ENCODE measurements at places on chromosomes 7 and 10.

DNA sequence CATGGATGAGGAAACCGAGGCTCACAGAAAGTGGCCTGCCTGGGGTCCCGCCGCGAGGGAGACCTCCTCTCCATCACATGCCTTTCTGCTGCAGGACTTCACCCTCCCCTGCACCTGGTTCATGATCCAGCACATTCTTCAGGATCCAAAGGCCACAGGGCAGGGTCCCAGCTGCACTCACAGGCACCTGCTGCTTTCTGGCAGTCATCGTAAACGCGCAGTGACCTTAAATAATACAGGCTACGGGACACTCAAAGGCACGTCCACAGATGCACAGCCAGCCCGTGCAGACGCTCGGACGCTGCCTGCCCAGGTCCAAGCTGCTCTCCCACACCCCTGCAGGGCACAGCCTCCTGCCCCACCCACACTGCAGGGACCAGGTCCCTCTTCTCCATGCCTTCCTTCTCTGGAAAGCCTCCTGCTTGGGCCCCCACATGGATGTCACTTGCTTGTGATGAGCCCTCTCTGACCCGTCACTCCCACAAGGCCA is 49.9 kb downstream of the CALML3 start:
- no peaks in the 10 kb centered on the region for H3K36me3 ChIP-seq
- H3K27ac ChIP-seq: no peak overlapping the region
- H3K4me3 ChIP-seq: no peak overlapping the region
- no peaks in the 10 kb centered on the region for H3K27me3 ChIP-seq

GRCh38 chr10:19708031-19708430 is 108.2 kb upstream of the PLXDC2 start:
- H3K27ac ChIP-seq: no peak overlapping the region
- H3K4me1 ChIP-seq: no peaks in the 10 kb centered on the region
- H3K36me3 ChIP-seq: no peaks in the 10 kb centered on the region

- H3K27me3 ChIP-seq: no peaks in the 10 kb centered on the region
- H3K4me1 ChIP-seq: no peaks in the 10 kb centered on the region
- H3K4me3 ChIP-seq: no peak overlapping the region
- no peaks in the 10 kb centered on the region for H3K36me3 ChIP-seq
- DNase-seq: no peak
- H3K27ac ChIP-seq: no peak overlapping the region
Observed at GRCh38 chr7:121620206-121620605, 224.1 kb upstream of the FAM3C start.

GRCh38 chr10:118944959-118945633 is 84.4 kb upstream of the NANOS1 start:
- no peak overlapping the region for H3K4me3 ChIP-seq
- no peak for DNase-seq
- no peaks in the 10 kb centered on the region for H3K27me3 ChIP-seq
- no peaks in the 10 kb centered on the region for H3K36me3 ChIP-seq
- H3K4me1 ChIP-seq: no peaks in the 10 kb centered on the region

GRCh38 chr7:25028370-25029021 is 48.5 kb upstream of the OSBPL3 start:
- H3K27me3 ChIP-seq: no peaks in the 10 kb centered on the region
- no peaks in the 10 kb centered on the region for H3K36me3 ChIP-seq
- DNase-seq: no peak
- no peak overlapping the region for H3K27ac ChIP-seq

- no peaks in the 10 kb centered on the region for H3K36me3 ChIP-seq
- no peaks in the 10 kb centered on the region for H3K27me3 ChIP-seq
- peaks cover 53% of the 10 kb centered on the region for H3K4me1 ChIP-seq
- no peak overlapping the region for H3K4me3 ChIP-seq
- DNase-seq: no peak
Observed at GRCh38 chr7:92769394-92769699, 67.0 kb downstream of the CDK6 start.

DNA sequence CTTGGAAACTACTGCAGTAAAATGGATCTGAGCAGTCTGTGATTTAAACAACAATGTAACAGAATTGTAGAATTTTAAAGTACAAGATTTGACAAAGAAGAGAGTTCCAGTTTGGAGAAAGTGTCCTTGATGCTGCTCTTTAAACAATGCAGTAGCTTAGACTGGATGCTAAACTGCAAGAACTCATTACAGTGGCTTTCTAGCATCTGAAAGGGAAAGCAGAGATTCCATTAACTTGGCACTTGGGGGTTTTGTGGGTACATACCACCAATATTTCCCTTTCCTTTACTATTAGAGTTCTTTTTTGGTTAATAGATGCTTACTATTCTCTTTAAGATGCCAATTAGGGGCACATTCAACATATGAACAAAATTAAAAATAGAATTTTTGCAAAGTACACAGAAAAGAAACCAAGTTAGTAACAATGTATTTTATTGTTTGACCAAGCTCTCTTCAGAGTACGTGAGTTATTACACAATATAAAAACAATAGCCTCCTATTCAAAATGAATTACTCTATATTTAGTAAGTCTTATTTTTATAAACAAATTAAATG is 11.9 kb downstream of the PSTK start:
- H3K27ac ChIP-seq: no peak overlapping the region
- DNase-seq: no peak
- H3K4me3 ChIP-seq: no peak overlapping the region
- H3K27me3 ChIP-seq: no peaks in the 10 kb centered on the region

DNA sequence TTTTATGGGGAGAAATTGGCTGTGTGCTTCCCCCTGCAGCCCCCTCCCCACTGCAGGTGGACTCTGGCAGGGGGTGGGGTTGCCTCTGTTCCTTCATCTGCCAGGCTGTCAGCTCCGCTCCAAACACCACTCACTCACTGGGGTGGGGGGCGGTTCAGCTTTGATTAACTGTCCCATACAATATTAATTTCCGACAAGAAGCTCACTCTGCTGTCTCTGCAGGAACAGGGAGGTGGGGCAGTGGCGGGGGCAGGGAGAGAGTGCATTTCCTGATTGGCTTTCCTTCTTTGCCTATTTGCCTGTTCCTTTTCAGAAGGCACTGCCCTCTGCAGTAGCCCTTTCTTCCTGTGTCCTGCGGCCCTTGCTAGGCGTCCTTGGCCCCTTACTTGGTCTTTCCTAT is 500.8 kb downstream of the PLXNA4 start:
- no peaks in the 10 kb centered on the region for H3K27me3 ChIP-seq
- H3K36me3 ChIP-seq: no peaks in the 10 kb centered on the region
- no peaks in the 10 kb centered on the region for H3K4me1 ChIP-seq
- H3K4me3 ChIP-seq: no peak overlapping the region
- H3K27ac ChIP-seq: no peak overlapping the region

GRCh38 chr7:47881256-47881655 is 67.0 kb downstream of the PKD1L1 start:
- H3K36me3 ChIP-seq: no peaks in the 10 kb centered on the region
- H3K4me1 ChIP-seq: no peaks in the 10 kb centered on the region
- no peak overlapping the region for H3K4me3 ChIP-seq

DNA sequence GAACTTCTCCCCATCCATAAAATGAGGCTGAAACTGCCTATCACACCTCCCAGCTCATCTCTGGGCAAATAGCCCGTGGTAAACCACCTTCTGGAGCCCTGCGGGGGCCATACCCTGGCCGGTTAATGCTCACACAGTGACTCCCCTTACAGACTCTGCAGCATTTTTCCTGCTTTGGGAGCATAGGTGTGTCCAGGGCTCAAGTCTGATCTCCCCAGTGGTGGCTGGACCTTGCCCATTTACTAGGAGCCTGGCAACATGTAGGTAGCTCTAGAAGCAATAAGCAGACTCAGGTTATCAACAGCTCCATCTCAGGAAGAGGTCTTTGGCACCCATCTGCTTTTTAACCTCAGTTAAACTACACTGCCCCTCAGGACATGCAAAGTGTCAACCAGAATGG is 5.5 kb upstream of the CDHR1 start:
- no peaks in the 10 kb centered on the region for H3K27me3 ChIP-seq
- no peak overlapping the region for H3K27ac ChIP-seq
- no peak overlapping the region for H3K4me3 ChIP-seq
- DNase-seq: peak; percentile 6
- peaks cover under 1% of the 10 kb centered on the region for H3K4me1 ChIP-seq

- no peak overlapping the region for H3K4me3 ChIP-seq
- no peak for DNase-seq
- no peaks in the 10 kb centered on the region for H3K36me3 ChIP-seq
- no peaks in the 10 kb centered on the region for H3K27me3 ChIP-seq
- H3K27ac ChIP-seq: no peak overlapping the region
Observed at GRCh38 chr7:144518360-144518759, 114.9 kb upstream of the NOBOX start.

GRCh38 chr10:71945819-71946474 is 18.2 kb upstream of the CHST3 start:
- no peaks in the 10 kb centered on the region for H3K4me1 ChIP-seq
- no peaks in the 10 kb centered on the region for H3K36me3 ChIP-seq
- DNase-seq: no peak
- no peaks in the 10 kb centered on the region for H3K27me3 ChIP-seq

- H3K4me1 ChIP-seq: no peaks in the 10 kb centered on the region
- no peak overlapping the region for H3K4me3 ChIP-seq
- no peaks in the 10 kb centered on the region for H3K27me3 ChIP-seq
Observed at GRCh38 chr7:77888998-77889397, 90.4 kb downstream of the PHTF2 start.

DNA sequence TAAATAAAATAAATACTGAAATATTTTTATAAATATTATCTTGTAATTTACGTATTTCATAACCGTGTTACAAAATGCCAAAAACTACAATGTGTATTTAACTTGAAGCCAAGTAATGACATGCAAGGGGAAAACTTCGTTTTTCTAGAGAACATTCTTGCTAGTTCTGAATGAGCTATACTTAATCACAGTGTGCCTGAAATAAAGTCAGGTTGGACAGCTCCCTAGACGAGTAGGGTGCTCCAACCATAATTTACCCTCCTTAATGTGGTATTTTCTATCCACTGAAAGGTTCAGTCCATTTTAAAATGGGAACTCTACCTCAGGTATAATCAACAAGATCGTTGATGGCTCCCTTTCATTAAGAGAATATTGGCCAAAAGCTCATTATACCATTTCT is 194.5 kb upstream of the AHR start:
- no peaks in the 10 kb centered on the region for H3K27me3 ChIP-seq
- H3K36me3 ChIP-seq: no peaks in the 10 kb centered on the region

- H3K4me3 ChIP-seq: no peak overlapping the region
- no peaks in the 10 kb centered on the region for H3K27me3 ChIP-seq
- no peak overlapping the region for H3K27ac ChIP-seq
- H3K36me3 ChIP-seq: no peaks in the 10 kb centered on the region
Observed at GRCh38 chr10:21421794-21422193, 103.7 kb downstream of the SKIDA1 start.

GRCh38 chr7:2518737-2519118 is 846 bp upstream of the LFNG start:
- H3K27ac ChIP-seq: no peak overlapping the region
- no peak for DNase-seq
- H3K4me1 ChIP-seq: peaks cover 20% of the 10 kb centered on the region
- H3K4me3 ChIP-seq: peak overlapping the region; percentile 63
- H3K27me3 ChIP-seq: peaks cover 39% of the 10 kb centered on the region

- no peaks in the 10 kb centered on the region for H3K27me3 ChIP-seq
- H3K36me3 ChIP-seq: no peaks in the 10 kb centered on the region
- H3K4me3 ChIP-seq: no peak overlapping the region
- DNase-seq: no peak
- H3K27ac ChIP-seq: no peak overlapping the region
- H3K4me1 ChIP-seq: no peaks in the 10 kb centered on the region
Observed at GRCh38 chr7:34341326-34341725, 316.7 kb upstream of the NPSR1 start.

DNA sequence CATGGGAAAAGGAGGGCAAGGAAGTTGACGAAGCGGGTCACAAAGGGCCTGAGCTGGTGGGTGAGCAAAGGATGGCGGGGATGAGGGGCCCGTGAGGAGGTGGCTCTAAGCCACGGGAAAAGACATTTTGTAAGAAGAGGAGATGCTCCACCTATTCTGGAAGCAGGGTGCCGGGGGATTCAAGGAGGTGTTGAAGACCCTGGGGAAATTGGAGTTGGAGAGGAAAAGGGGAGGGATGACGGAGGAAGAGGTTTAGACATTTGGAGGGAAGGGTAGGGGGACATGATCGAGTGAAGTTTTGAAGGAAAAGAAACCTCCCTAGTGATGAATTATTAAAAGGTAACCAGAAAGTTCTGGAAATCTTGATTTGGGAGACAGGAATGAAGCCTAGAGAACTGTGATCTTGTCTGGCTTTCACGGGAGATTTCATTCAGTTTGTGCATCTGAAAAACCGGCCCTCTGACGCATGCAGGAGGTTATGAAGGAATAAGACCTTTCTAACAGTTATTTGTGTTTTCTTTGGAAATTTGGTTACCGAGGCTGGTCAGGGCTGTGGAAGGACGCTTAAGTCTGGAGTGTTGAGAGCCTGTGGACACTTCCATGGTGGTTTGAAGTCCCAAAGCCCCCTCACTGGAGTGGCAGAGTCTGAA is 1.4 kb downstream of the SMO start:
- no peak overlapping the region for H3K27ac ChIP-seq
- DNase-seq: no peak
- no peaks in the 10 kb centered on the region for H3K36me3 ChIP-seq
- peak overlapping the region; percentile 73 for H3K4me3 ChIP-seq
- no peaks in the 10 kb centered on the region for H3K27me3 ChIP-seq

DNA sequence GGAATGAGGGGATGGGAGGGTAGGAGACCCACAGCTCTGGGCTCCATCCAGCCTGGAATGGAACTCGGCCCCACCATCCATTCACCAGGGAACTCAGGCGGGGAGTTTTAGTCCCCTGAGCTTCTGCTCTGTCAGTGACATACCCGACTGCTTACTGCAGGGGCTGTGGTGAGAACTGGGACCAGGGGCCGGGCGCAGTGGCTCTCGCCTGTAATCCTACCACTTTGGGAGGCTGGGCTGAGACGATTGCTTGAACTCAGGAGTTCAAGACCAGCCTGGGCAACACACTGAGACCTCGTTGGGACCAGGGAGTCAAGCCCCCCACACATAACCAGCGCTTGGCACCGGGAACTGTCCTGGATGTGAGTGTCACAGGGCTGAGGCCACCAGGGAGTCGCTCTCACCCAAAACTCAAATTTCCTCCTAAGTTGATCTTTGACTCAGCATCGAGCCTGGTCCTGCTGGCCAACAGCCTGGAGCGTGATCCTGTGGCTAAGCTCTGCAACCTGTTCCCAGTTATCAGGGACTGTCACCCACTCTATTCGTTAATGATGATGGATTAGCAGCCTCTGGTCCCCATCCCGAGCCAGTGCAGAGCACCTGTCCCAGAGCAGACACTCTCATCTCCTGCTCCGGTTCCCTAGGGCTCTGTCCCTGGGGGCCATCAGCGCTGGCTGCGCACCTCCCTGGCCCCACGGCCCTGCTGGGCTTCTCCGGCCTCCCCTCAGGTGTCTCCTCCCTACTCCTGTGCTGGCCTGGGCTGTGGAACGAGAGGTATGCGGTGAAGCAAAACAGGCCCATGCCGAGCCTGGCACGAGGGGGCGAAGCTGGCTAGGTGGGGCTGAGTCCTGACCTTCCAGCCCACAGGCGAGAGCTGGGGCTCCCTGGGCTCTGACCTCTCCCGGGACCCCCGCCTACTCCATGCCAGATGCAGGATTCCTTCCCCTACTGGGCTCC is 902 bp upstream of the CLDN15 start:
- H3K27me3 ChIP-seq: no peaks in the 10 kb centered on the region
- peaks cover 17% of the 10 kb centered on the region for H3K4me1 ChIP-seq
- DNase-seq: no peak
- no peak overlapping the region for H3K4me3 ChIP-seq

- H3K4me3 ChIP-seq: no peak overlapping the region
- no peaks in the 10 kb centered on the region for H3K27me3 ChIP-seq
- DNase-seq: no peak
- no peaks in the 10 kb centered on the region for H3K4me1 ChIP-seq
- H3K27ac ChIP-seq: no peak overlapping the region
Observed at GRCh38 chr10:8705415-8705814, 650.9 kb downstream of the GATA3 start.
